ENCODE measurements at places on chromosomes 16 and 17.

DNA sequence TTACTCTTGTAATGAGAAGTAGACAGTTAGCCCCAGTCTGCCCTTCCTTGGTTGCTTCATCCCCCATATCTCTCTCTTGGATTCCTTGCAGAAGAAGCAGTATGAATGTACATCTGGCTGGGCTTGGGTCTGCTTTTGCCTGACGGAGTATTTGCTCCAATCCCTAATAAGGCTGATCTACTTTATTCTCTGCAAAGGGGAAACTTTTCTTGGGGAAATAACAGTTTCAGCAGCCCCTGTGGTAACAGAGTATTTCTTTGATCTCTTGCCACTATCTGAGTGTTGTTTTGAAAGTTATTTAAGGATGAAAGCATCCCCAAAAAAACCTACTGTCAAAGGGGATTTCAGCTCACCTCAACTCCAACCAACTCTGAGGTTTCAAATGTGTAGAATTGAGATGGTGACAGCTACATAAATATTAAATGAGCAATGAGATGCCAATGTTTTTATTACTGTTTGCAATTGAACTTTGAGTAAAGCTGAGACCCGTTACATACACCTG lies 168.9 kb upstream of the NOG start:
- DNase-seq: no peak

GRCh38 chr16:78709137-78709884 lies 609.9 kb downstream of the WWOX start:
- no peak for DNase-seq

DNA sequence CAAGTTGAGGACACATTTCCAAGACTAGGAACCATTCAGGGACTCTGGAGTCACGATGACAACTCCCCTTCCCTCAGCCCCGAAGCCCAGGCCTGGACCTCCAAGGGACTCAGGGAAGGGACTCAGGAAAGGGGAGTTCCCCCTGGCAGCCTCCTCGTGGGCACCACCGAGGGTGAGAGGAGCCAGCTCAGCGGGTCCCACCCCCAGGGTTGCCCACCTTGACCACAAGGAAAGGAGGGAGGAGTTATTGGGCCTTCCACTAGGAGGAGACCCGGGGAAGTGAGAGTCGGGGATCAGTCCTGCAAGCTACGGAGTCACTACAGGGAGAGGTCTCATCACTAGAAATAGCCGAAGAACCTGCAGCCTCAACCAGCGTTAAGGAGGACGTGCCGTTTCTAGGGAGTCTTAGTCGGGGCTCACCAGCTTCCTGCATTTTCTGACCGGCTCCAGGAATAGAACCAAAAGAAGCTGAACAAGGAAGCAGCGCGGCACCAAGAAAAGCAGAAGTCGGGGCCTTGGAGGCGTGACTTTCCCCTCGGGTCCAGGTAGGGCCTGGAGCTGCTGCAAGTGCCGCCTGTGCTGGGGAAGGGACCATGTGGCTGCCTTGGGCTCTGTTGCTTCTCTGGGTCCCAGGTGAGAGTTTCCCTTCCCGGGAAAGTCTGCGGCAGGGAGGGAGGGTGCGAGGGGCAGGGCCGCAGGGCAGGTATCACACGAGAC lies at the start of gene CD300A:
Gene CD300A, plus strand, starts transcription at position 524 of the 717 bp plus-strand sequence. Its CDS starts 70 bp downstream, at position 594.
- DNase-seq: no peak

GRCh38 chr17:63571632-63572310 lies 21.5 kb downstream of the DCAF7 start:
- DNase-seq: no peak

DNA sequence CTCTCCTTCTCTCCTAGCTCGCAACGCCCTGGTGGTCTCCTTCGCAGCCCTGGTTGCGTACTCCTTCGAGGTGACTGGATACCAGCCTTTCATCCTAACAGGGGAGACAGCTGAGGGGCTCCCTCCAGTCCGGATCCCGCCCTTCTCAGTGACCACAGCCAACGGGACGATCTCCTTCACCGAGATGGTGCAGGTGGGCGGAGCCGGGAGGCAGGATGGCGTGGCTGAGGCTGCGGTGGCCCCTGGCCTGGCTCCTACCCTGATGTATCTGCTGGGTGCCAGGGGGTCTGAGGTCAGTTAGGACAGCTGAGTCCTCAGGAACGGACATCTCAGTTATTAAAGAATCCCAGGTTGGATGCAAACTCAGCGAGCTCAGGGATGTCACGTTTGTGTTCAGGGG lies 16.7 kb downstream of the SLC26A11 start:
- DNase-seq: no peak

DNA sequence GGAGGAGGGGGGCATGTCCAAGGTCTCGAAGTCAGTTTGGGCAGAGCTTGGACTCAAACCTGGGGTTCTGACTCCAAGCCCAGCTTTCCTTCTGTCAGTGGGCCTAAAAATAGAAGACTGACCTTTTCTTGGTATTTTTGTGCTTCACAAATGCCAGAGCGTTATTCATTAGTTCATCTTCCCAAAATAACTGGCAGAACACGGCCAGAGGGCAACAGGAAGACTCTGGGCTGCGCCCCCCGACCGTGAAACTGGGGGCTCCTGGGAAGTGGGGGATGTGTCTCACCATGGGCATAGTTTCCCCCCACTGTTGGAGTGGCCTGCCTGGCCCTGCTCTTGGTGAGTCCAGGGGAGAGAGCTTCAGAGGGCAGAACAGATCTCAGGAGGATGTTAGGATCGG lies 94.0 kb downstream of the SOCS1 start:
- DNase-seq: no peak

DNA sequence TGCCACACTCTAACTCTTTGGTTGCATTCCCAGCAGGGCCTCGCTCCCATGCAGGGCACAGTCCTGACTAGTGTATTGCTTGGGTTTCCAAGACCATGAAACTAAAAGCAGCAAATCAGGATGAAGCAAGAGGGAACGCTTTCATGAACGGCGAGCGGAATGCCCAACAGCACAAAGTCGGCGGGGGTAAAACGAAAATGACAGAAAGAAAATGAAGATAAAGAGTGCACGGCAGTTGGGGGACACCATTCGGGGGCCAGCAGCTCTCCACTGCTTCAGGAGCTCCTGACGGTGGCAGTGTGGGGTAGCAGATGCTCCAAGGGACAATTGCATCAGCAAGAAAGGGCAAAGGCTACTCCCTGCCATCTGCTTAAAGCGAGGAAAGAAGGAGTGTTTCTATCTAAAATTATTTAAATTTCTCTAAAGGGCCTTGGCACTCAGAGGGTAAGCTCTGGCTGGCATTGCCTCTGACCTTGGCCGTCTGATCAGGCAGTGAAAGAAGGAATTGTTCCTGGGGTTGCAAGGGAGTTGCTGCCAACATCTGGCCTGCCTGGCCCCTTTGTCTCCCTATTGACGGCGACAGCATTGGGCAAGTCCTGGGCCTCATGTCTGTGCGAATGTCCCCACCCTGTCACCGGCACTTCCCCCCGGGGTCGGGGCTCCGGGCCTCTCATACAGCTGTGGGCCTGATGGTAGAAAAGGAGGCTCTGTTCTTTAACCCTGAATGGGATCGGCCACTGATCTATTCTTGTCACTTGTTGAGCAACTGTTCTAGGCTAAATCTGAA lies 138.2 kb downstream of the CMIP start:
- DNase-seq: no peak

DNA sequence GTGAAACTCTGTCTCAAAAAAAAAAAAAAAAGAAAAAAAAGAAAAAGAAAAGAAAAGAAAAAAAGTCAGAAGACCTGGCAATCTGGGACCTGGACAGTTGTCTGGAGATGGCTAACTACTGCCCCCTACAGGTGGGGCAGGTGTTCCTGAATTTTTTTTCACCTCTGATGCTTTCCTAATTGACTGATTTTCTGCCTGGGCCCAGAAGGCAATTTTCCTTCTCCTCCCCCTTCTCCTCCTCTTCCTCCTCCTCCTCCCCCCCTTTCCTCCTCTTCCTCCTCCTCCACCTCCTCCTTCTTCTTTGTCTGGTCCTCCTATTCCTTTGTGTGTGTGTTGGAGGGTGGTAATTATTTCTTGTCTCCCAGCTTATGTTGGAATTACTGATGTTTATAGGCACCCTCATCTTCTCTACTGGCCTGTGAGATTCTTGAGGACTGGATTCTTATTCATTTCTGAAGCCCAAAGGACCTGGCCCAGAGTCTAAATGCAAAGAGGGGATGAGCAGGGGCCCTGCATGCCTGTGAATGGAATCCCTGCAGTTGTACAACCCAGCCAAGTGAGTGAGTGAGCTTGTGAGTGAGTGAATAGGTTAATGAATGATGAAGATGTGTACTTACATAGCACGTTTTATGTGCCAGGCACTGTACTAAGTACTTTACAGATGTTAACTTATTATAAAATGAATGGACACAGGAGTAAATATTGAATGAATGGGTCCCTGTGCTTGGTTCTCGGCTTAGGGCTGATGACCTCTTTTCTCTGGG lies 26.9 kb downstream of the IRX5 start:
- DNase-seq: no peak

GRCh38 chr17:2137342-2138098 lies 82.6 kb downstream of the HIC1 start:
- DNase-seq: no peak

- DNase-seq: no peak
These were observed 117.6 kb downstream of the TANGO6 start for GRCh38 chr16:68960910-68961309.

GRCh38 chr16:48383009-48383876 lies 2.0 kb downstream of the SIAH1 start:
- DNase-seq: no peak

- no peak for DNase-seq
These were observed 78.5 kb upstream of the BCAR1 start for GRCh38 chr16:75329943-75330342.

- no peak for DNase-seq
These were observed 415.1 kb downstream of the NPIPA8 start for GRCh38 chr16:17921357-17921978.

- no peak for DNase-seq
These were observed 61.1 kb upstream of the CIBAR2 start for GRCh38 chr16:85173146-85173980.

DNA sequence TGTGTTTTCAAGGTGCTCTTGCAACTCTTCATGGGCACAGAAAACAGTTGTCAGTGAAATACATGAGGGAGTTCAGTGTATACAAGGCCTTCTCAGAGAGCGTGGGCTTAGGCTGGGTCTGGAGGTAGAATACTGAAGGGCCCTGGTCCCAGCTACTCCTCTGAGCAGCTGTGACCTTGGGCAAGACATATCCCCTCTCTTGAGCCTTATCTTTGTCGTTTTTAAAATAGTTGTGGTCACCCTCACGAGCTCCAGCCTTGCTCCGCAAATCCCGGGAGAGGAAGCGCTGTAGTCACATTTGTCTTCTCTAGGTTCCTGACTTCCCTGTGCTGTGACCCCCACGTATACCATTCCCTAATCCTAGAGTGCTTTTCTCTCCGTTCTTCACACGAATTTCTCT lies 3.6 kb downstream of the ZNRF1 start:
- DNase-seq: no peak

DNA sequence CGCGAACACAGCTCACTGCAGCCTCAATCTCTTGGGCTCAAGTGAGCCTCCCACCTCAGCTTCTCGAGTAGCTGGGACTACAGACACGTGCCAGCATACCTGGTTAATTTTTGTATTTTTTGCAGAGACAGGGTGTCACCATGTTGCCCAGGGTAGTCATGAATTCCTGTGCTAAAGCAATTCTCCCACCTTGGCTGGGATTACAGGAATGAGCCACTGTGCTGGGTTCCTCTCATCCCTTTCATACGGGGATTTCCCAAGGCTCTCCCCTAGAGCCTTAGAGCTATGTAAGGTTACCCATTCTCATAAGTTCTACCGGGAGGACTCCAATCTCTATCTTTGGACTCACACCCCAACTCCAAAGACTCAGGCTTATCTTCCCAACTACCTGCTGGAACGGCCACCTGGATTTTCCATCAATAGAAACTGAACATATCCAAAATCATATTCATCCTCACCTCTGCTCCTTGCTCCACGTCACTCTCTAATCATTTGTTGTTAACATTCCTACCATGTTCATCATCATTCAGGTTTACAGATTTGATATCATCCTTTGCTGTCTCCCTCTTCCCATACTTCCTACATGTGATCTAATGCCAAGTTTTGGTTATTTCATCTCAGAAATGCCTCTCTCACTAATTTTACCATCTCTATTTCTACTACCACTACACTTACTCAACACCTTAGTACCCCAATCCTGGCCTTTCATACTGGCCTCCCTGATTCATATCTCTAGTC lies 92.5 kb downstream of the NCOR1 start:
- no peak for DNase-seq

- no peak for DNase-seq
These were observed 12.8 kb upstream of the CDRT4 start for GRCh38 chr17:15480204-15480603.

DNA sequence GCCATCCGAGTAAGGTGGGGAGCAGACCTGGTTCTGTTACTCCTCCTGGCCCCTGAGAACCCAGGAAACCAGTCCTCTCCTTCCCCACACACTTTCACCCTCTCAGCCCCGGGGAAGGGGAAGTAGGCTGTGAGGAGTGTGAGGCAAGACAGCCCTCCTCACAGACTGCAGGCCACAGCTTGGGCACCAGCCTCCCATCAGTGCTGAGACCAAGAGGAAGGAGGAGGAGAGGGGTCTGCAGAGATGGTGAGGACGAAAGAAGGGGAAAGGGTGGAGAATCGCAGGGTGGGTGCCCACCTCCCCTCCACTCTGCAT lies 7.0 kb downstream of the G6PC3 start:
- no peak for DNase-seq

DNA sequence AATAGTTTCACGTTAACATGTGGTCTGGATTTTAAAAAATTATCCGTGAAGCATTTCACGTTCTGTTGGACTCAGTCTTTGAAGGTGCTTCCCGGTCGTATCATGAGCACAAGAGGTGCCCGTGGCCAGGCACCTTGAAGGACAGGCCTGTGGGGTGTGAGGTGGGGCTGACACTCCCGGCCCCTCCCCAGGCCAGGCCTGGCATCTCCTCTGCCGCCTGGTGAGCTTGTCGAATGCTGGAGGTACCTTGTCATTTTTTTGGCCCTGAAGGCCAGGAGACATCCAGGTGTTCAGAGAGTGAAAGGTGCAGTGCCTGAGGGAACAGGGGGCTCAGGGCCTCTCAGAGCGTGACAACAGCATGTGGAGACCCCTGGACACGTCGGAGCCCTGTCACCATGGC lies 11.7 kb downstream of the ZNF469 start:
- DNase-seq: no peak

DNA sequence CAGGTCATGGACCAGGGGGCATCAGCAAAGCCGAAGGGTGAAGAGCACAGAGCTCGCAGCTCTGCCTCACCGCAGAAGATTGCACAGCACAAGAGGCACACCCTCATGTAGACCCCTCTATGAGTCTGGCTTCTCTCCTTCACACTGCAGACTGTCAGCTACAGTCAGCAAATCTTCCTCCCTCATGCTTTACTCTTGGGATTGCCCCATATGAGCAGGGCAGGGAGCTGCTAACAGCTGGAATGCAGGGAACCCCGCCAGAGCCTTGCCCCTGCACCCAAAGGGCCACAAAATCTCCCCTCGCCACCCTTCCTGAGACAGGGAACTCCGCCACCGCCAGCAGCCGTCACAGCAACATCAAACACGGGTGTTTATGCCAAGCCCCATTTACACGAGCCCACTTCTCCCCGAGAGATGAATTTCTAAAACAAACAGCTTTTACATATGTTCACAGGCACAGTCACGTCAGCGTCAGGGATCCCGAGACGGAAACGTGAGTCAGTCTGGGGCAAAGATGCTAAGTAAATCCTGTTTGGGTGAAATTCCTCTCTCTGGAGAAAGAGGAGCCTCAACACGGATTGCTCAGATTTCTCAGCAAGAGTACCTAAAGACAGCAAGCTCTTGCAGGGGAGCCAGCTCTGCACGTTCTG lies 121.9 kb downstream of the CDYL2 start:
- no peak for DNase-seq

GRCh38 chr16:70474320-70475053 lies 20.1 kb downstream of the FCSK start:
- DNase-seq: no peak

- no peak for DNase-seq
These were observed 27.2 kb downstream of the LLGL2 start for GRCh38 chr17:75552425-75553294.

GRCh38 chr16:22174642-22175041 lies 12.3 kb downstream of the SDR42E2 start:
- DNase-seq: no peak
